Left ventricle myocardium inferior (tissue), 1 donor: ENCODE measurements at places on chromosomes 1 and 21. TPM values are rescaled to one million over a fixed set of nuclear protein-coding genes. Genes with fewer than 3 reads are reported as not detected.

DNA sequence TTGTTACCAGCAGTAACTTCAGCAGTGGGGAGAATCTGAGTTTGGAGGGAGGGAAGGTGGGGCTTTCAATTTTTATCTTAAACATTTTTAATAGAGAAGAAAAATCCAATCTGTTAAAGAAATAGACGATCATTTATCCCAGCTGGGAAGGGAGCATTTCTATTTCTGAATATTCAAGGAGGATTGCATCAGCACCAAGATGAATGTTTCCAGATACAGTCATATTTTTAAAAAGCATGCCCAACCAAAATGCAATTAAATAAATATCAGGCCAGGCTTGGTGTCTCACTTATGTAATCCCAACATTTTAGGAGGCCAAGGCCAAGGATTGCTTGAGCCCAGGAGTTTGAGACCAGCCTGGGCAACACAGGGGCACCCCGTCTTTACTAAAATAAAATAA, 1.7 kb upstream of the ATP1A4 start:
- H3K4me1 ChIP-seq = peaks cover 14% of the 10 kb centered on the region
- H3K36me3 ChIP-seq = no peaks in the 10 kb centered on the region
- H3K27me3 ChIP-seq = no peaks in the 10 kb centered on the region
- DNase-seq = no peak
- H3K27ac ChIP-seq = no peak overlapping the region

FCRL4 gene
- not detected for total RNA-seq

- peaks cover 5% of the 10 kb centered on the region for H3K4me1 ChIP-seq
- H3K36me3 ChIP-seq = no peaks in the 10 kb centered on the region
- no peaks in the 10 kb centered on the region for H3K27me3 ChIP-seq
- H3K4me3 ChIP-seq = no peak overlapping the region
Observed at GRCh38 chr1:226424221-226425003, 16.5 kb upstream of the PARP1 start.

DNA sequence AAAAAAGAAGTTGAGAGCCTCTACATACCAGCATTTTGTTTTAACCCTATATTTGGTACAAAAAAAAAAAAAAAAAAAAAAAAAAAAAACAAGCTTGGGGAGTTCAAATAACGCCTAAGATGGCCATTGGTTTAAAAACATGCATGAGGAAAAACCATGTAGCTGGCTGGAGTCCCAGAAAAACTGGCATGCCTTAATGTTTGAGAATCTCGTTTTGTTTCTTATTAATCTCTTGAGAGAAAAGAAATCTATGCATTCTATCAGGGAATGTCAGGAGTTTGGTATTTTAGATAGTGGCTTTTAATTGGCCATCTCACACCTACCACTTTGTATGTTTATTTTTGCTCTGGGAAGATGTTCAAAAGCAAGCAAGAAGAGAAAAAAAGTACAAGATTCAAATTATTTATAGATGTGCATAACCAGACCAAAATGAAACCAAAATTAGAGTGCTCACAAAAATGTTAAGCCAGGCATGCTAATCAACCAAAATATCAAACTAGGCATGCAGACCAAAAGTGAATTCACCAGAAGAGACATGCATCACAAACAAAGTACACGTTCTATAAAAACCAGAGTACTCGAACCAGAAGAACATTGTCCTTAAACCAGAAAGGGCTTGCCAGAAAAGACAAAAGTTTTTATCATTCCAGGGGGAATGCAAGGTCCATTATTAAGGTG, 156.6 kb downstream of the AK5 start:
- no peak overlapping the region for H3K27ac ChIP-seq
- H3K27me3 ChIP-seq = no peaks in the 10 kb centered on the region
- no peaks in the 10 kb centered on the region for H3K36me3 ChIP-seq

CYP2J2 gene
- 91.7 TPM for total RNA-seq

DNA sequence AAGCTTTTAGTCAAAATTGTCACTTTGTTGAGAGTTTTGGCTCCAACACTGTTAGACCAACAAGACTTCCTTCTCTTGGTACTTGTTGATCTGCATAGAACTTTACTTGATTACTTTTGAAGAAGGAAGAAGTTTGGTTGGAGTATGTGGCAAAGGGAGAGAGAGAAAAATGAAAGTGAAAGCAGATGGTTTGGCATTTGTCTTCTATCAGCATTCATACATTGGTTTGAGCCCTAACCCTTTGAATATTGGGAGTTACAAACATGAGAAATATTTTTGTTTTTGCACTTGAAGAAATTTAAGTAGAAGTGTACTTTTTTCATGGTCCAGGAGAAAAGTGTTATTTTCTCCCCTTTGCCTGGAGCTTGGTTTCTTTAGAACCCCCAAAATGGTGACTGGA, 169.8 kb downstream of the ADGRL4 start:
- H3K36me3 ChIP-seq = no peaks in the 10 kb centered on the region
- H3K4me1 ChIP-seq = peaks cover 15% of the 10 kb centered on the region
- DNase-seq = no peak
- H3K27ac ChIP-seq = no peak overlapping the region
- H3K27me3 ChIP-seq = no peaks in the 10 kb centered on the region

GRCh38 chr1:32892368-32893197, 6.3 kb downstream of the HPCA start:
- peak overlapping the region; percentile 61 for H3K4me3 ChIP-seq
- no peak for DNase-seq
- no peak overlapping the region for H3K27ac ChIP-seq
- H3K27me3 ChIP-seq = peaks cover 78% of the 10 kb centered on the region

DNA sequence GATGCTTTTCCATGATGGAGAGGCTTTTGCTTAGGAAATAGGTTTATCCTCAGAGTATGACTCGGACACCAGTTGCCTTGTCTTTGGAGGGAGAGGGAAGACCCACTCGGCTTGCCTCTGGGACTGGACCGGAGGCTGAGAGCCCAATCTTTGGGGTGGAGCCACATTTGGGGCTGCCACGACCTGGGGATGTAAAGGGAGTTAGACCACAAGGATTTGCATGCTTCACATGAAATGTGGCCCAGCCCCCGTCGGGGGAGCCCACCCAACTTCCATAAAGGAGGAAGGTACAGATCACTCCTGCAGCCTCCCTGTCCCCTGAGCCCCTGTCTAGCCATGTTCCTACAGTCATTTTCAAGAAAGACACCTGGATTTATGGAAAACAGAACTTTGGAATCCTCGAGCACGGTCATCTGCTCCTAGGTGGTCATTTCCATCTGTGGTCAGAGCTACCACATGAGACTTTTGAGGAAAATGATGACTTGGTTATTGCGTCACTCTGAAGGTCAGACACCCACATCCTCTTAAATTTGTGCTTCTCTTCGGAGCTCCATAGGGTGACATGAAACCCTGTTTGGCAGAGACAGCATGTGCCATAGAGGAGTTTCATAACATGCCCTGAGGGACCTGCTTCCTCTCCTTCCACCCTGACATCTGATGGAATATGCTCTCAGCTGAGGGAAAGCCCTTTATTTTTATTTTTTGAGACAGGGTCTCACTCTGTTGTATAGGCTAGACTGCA, 99.4 kb upstream of the SLC45A1 start:
- no peak overlapping the region for H3K4me3 ChIP-seq
- DNase-seq = no peak
- H3K36me3 ChIP-seq = no peaks in the 10 kb centered on the region
- no peak overlapping the region for H3K27ac ChIP-seq
- peaks cover 34% of the 10 kb centered on the region for H3K4me1 ChIP-seq

ETV3L gene
- not detected for total RNA-seq

DNA sequence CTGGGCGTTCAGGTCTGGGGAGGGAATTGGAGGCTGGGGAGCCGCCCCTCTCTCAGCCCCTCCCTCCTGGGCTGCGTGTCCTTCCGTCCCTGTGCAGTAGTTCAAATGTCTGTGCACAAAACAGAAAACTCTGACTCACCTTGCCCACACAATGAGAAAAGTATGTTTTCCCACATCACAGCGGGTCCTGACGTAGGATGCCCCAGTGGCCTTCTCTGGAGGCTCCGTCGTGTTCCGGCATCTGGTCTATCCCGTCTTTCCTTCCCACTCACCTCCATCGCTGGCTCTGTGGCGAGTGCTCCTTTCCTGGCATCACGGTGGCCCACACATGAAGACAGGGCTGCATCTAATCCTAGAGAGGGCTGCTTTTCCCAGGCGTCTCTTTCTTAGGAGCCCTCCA, 224.0 kb downstream of the KAZN start:
- no peak overlapping the region for H3K4me3 ChIP-seq
- no peak overlapping the region for H3K27ac ChIP-seq

FNDC10 gene
- total RNA-seq = 3.6 TPM

- no peaks in the 10 kb centered on the region for H3K36me3 ChIP-seq
- H3K27ac ChIP-seq = no peak overlapping the region
- DNase-seq = no peak
- no peak overlapping the region for H3K4me3 ChIP-seq
Observed at GRCh38 chr1:233289676-233290075, 5.8 kb downstream of the PCNX2 start.

DNA sequence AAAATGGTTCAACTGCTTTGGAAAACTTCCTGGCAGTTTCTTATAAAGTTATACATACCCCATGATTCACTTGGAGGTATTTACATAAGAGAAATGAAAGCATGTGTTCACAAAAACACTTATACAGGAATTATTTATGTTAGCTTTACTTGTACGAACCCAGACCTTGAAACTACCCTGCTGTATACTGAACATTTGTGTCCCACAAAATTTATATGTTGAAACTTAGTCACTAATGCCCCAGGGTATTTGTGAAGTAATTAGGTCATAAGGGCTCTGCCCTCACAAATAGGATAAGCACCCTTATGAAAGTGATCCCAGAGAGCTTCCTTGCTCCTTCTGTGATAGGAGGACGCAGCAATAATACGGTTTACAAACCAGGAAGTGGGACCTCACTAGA, 42.7 kb upstream of the B3GALT2 start:
- no peak overlapping the region for H3K4me3 ChIP-seq
- DNase-seq = no peak
- peaks cover 14% of the 10 kb centered on the region for H3K36me3 ChIP-seq
- no peaks in the 10 kb centered on the region for H3K4me1 ChIP-seq
